ENCODE measurements at places on chromosomes 7 and 10.

- no peak for DNase-seq
Measured at GRCh38 chr7:129853661-129854268, 99.0 kb downstream of the UBE2H start.

DNA sequence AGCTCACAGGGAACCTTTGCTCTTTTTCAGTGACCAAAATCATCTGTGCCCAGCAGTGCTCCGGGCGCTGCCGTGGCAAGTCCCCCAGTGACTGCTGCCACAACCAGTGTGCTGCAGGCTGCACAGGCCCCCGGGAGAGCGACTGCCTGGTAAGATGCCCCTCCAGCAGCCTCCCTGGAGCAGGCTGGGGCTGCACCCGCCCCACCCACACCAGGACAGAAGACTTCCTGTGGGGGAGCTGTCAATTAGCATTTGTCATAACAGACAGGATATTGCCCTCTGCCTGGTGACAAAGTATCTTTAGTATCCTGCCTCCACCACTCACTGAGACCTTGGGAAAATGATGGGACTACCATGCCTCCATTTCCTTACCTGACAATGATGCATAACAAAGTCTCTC is 133.7 kb downstream of the EGFR start:
- no peak for DNase-seq

GRCh38 chr10:570628-571163 is 118.8 kb downstream of the DIP2C start:
- DNase-seq, result no peak

- peak; percentile 30 for DNase-seq
Measured at GRCh38 chr10:120459185-120459584, 2.2 kb downstream of the PLPP4 start.

DNA sequence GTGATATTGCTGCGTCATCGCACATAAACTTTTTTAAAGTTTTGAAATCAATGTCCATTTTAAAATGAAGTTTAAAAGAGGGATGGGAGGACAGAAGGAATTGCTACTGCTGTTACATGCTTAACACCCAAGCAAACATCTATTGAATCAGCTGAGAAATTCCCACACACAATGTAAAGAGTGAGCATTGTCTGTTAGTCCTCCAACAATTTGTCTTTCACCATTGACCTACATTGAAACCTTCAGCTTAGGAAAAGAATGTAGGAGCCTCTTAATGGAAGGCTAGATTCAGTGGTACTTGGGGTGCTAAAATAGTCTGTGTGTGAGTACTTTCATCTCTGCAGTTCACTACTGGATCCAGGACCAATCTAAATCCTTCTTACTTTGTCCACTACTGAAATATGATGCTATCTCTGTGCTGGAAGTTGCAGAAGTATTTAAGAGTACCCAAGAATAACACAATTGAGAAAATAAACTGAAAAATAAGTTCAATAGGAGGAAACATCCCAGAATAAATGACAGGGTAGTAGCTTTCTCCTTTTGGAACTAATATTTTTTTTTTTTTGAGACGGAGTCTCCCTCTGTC is 23.8 kb upstream of the FBXW4 start:
- DNase-seq, result no peak

- DNase-seq, result no peak
Measured at GRCh38 chr7:28433699-28434219, 21.4 kb downstream of the CREB5 start.

DNA sequence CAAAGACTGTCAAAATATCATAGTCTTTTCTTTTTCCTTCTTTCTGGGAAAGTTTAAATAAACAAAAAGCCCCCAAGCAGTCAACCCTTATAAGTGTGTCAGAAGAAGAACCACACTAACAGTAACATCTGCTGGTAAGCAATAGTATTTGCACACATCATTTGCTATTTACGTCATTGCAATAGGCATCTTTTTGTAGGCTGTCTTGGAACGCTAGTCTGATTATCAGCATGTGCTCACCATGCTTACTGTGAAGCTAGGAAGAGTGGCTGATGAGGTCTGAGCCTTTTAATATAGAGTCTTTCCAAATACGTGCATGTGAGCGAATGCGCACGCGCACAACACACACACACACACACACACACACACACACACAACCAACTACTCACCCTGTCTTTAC is 599.0 kb upstream of the TPK1 start:
- no peak for DNase-seq

Measured in putamen (tissue), 1 donor.